ENCODE measurements at places on chromosomes 2 and 18.

- DNase-seq: no peak
Measured at GRCh38 chr2:131154647-131155046, 49.5 kb downstream of the PLEKHB2 start.

- DNase-seq: no peak
Measured at GRCh38 chr2:224545884-224546644, 39.1 kb downstream of the CUL3 start.

- no peak for DNase-seq
Measured at GRCh38 chr18:34352385-34353163, 127.9 kb upstream of the NOL4 start.

DNA sequence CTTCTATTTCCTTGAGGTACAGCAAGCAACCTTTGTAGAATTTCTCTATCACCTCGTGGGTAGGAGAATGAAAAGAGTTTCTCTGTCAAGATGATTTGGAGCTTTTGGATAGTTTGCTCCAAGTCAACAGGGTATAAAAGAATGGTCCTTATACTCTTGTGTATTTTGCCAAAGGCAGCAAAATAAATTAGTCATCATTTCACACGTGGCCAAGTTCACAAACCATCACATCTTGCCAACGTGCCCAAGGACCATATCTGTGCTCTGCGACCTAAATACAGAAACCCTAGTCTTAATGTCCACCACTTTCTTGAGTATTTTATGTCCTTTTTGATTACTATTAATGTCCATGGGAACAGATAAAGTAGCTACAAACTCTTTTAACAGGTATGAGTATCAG lies 262.9 kb downstream of the AFF3 start:
- DNase-seq: no peak

DNA sequence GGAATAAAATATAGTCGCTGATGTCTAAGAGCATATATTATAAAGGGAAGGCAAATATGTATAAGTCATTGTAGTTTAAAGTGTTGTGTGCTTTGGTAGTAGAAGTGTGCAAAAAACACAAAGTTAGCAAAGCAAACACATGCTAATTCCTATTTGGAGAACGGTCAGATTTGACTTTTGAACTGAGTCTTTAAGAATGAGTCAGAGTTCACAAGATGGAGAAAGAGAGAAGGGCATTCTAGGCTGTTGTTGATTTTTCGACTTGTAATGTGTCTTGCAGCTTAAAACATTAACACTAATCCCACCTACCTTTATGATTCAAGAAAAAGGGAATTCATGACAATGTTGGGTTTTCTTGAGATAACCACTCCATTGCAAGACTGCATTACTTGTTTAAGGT lies 98.1 kb downstream of the CRIM1 start:
- DNase-seq: no peak

DNA sequence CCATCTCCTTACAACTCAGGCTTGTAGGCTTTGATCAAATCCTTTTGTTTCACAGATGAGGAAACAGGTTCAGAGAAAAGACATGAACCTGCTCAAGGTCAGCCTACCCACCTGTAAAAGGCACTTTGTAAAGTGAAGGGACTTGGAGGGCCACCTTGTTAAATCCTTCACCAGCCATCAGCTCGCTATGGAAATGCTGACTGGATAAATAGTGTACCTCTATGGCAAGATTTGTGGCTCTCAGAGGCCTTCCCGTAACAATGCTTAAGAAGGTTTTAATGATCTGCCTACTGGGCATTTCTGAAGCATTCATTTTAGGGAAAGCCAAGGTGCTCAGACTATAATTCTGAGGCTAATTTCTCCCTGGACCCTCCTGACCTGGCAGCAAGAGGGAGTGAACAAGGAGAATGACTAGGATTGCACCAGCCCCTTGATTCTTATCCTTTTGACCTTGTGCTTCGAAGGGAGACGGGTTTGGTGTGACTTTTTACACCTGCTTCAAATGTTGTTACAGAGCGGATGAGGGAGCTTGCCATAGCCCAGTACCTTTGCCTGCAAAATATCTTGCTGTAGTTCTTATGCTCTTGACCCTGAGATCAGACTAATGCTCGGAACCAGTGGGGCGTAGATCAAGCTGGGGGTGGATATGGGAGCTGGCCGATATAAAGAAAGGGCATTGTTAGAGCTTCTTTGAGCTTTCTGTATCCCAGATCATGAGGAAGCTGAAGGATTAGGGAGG lies 90.9 kb upstream of the CXCR4 start:
- no peak for DNase-seq

- DNase-seq: no peak
Measured at GRCh38 chr2:42830922-42831574, 38.7 kb upstream of the HAAO start.

- peak; percentile 28 for DNase-seq
Measured at GRCh38 chr2:10380048-10380926, 67.8 kb downstream of the ODC1 start.

GRCh38 chr2:190382851-190383250 lies 25.3 kb upstream of the MFSD6 start:
- DNase-seq: no peak

GRCh38 chr2:95387358-95387757 lies 15.2 kb upstream of the FAHD2A start:
- DNase-seq: no peak

DNA sequence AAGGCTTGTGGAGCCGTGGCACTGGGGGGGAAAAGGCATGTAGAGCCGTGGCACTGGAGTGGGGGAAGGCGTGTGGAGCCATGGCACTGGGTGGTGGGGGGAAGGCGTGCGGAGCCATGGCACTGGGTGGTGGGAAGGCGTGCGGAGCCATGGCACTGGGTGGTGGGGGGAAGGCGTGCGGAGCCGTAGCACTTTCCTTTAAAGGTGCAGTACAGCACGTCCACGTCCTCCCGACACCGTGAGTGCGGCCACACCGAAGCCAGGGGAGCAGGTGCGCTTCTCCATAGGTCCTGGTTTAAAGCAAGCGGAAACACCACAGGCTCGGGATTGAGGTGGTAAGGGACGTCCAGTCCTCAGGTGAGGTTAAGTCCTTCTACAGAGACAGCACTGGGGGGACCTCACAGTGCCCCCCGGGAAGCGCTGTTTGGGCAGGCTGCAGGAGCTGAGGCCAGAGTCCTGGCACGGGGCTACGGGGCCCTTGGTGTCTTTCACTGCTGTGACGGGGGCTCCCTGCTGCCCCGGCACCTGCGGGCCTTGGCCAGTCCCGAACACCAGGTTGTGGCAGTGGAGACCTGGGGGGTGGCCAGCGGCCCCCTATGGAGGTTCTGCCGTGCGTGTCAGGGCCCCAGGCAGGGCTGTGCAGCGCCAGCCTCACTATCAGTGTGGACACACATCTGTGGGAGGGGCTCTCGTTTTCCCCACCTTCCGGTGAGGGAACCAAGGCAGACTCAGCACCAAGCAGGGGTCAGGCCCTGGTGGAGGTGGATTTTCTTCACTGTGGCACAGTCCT lies 93.0 kb upstream of the CTDP1 start:
- DNase-seq: no peak

GRCh38 chr2:67792191-67792590 lies 270.6 kb downstream of the C1D start:
- DNase-seq: no peak

- DNase-seq: no peak
Measured at GRCh38 chr2:228545748-228546145, 364.3 kb upstream of the SPHKAP start.

DNA sequence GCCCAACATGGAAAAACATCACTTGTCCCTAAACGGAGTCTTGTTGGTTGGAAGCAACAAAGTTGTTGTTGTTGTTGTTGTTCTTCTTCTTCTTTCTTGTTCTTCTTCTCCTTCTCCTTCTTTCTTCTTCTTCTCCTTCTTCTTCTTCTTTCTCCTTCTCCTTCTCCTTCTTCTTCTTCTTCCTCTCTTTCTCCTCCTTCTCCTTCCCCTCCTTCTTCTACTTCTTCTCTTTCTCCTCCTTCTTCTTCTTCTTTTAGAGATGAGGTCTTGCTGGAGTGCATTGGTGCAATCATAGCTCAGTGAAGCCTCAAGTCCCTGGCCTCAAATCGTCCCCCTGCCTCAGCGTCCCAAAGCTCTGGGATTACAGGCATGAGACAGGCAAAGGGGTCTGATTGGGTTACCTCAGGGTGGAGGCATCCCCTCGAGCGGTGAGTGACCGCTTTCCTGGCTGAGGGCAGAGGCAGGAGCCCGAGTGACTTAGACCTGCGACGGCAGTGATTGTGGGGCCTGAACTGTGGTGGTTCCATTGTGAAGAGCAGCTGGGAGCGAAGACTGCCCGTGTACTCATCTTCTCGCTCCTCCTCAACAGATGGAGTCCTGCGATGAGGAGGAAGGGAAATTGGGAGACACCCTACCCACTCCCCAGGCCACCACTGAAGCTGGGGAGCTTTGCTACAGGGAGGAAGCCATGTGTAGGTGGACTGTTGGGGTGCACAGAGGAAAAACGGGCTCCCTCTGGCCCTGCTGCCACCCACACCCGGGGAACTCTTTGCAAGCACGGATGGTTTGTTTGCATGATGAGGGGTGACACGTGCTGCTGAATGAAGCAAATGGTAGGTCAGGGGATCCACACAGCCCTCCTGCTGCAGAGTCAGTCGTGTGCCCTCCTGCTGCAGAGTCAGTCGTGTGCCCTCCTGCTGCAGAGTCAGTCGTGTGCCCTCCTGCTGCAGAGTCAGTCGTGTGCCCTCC lies 7.0 kb upstream of the PER2 start:
- DNase-seq: no peak

DNA sequence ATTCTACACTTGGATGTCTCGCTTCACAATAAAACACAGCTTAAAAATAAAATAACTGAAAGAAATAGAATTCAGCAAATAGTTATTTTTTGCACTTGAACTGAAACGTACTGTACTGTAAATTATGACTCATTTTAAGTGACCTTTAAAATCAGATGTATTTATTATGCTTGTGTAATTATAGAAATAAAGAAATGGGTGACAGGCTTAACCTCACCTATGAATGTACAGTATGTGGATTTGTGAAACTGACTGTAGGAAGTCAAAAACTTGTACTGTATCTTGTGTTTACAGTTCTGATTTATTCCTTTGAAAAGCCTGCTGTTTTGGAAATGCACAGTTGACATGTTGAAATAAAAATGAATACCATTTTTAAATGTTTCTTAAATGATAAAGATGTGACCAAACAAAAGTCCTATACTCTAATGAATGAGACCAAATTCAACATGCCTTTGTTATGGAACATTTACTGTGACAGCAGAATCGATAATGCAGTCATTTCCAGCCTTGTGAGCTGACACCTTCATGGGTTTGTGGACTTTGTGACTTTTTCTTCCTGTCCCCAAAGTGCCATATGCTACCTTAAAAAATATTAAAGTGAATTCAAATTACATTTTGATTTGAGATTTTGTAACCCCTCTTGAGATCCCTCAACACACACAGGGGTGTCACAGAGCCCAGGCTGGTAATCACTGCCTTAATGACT lies 32.7 kb downstream of the NEMP2 start:
- DNase-seq: no peak

DNA sequence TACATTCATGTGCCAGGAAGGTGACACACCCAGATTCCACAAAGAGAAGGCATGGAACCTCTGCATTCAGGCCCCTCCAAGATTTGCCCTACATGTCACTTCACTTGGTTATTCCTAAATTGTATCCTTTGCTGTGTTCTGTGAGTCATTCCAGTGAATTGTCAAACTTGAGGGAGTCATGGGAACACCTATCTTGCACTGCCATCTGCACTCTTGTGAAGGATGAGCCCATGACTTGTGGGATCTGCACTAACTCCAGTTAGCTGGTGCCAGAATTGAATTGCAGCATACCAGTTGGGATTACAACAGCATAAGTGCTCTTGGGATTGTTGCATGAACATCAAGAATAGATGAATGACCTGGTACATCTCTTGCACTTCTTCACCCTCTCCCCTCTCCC lies 1288.0 kb upstream of the ZEB2 start:
- DNase-seq: no peak

DNA sequence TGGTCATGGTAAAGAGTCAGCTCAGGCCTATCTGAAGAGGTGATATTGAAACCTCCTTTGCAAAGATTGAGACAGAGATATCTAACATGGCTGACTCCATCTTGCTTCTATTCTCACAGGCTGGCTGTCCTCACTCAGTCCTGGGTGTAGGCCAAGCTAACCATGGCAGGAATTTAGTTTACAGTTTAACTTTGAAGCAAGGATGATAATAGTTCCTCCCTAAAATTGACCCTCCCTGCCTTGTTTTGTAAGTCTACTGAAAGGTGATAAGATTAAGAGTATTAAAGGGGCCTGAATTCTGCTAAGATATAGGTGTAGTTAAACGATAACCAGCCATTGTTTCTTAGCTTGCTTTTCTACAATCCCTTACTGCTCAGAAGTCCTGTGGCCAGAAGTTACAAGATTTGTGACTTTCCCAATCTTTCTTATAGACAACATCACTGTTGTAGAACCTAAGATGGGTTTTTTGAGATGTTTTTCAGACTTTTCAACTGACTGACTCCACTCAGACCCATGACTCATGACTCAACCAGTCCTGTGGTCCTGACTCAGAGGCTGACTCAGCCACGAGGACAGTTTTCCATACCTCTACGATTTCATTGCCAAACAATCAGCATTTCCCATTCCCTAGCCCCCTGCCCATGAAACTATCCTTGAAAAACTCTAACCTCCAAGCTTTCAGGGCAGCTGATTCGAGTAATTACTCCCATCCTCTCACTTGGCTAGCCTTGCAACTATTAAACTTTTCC lies 195.7 kb upstream of the SESTD1 start:
- no peak for DNase-seq

DNA sequence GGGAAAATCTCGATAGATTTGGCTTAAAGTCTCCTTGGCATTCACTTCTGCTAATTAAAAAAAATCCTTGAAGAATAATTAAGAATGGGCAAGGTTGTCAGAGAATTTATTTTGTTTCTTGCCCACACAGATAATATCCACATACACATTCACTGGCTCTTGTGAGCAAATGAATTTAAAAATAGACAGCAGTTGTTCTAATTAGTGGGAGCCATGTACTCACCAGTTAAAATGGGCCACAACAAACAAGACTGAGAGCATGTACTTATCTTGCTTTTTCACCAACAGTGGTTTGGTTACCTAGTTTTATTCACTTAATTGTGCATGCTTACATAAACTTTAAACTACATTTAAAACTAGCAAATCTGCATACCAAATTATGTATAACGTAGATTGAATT lies 53.5 kb downstream of the TMEM182 start:
- DNase-seq: no peak

- DNase-seq: no peak
Measured at GRCh38 chr2:217279140-217279539, 419.3 kb upstream of the TNP1 start.

DNA sequence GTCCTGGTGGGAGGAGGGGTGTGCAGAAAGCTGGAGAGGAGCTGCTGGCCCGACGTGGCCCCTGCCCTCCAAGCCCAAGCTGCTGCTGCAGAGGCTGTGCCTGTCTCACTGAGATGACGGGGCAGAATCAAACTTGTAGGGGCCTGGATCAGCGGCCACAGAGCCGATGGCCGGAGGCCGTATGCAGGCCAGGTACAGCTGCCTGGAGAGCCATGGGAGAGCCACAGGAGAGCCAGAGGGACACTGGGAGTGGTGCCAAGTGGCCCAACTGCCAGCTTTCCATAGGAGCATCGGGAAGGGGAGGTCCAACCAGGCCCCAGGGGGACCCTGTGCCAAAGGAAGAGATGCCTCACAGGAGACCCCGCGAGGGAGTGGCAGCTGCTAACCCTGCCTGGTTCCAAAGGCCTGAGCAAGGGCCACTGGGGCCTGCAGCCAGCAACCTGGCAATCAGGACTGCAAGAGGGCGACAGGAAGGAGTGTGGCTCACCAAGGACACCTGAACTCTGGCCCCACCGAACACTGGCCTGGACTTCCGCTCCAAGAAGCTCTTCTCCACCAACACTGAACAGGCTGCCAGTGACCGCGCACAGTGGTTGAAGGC lies 70.7 kb downstream of the HDAC4 start:
- no peak for DNase-seq

Measured in stimulated activated naive B cell treated with anti-CD40 and anti-IgM and Interleukin-4, amounts not matched to agents 10 μg/mL and 1 μg/mL and 100 μg/mL, for 72 hours (primary cell).